ENCODE measurements at places on chromosomes 7 and 10.

DNA sequence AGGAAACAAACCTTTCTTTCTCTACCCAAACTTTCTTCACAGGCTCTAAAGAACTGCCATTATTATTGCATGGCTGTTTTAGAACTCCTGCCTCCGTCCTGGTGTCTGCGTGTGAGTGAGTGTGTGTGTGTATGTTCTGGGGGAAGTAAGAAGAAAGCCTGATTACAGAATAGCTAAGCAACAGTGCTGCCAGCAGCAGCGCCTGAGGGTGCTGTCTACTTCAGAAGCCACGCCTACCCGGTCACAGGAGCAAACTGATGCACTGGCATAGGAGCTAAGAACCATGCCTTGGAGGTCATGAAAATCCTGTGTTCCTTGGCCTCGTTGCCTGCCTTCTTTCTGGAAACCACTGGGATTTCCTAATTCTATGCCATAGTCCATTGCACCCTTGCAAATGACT is 25.2 kb downstream of the LIPK start:
- DNase-seq = no peak

- no peak for DNase-seq
Measured at GRCh38 chr7:156558198-156558597, 82.4 kb upstream of the RNF32 start.

DNA sequence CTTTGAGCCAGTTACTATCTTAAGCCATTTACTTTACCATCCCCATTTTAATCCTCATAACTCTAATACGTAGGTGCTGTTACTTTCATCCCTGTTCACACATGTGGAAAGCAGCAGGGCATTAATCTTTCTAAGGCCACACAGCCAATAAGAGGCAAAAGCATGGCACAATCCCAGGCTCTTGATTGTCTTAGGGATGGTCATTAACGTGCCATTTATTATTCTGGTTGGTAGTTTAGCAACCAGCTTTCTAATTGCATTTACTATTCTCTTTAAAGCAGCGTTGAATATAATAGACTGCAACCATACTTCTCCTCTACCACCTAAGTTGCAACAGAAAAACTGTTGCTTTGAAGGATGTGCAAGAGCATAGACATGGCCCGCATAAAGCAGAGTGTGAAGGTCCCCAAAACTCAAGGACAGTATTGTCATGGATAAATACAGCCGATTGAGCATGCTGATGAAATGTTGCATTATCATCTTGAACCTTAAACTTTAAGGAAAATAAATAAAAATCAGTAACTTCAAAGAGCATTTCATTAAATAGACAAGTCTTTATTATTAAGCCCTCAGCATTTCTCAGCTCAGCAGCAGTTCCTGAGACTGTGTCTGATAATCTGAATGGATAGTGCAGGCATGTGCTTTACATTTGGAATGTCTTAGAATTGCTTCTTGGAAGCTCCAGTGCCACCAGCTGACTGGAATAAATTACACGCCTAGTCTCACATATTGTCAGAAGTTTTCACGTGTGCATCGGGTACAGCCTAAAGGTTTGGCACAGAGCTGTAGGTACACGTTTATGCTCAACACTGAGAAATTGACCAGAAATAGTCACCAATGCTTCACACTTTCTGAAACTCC is 467.1 kb downstream of the SDK1 start:
- no peak for DNase-seq

DNA sequence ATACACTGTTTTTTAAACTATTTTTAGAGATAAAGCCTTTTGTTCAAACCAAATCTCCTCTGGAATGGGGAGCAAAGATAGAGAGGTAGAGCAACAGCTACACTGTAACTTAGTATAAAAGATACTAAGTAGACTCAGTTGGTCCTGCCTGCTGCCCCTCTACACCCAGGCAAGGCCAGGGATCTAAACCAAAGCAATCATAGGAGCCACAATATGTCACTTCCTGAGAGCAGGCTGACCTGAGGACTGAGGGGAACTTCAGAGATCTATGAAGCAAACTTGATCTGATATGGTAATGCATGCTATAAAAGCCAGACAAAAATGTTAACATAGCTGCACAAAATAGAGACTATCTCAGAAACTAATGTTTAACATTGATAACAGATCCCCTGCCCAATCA is 7.0 kb upstream of the TRDMT1 start:
- DNase-seq = no peak

DNA sequence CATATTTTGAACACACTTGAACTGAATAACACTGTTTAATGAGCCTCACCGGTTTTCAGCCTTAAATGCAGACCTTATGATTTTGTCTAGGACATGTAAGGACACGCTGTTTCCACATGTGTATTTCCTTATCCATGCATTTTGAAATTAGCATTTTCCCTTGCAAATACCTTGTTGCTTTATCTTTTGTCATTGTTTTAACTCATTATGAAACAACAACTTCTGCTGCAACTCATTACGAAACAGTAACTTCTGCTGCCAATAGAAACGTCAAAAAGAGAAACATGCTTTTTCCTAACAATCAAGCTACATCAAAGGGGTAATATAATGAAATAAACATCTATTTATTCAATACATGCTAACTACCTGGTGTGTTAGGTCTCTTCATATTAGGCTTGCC is 322.0 kb downstream of the AGMO start:
- DNase-seq = no peak

- DNase-seq = no peak
Measured at GRCh38 chr7:39421661-39422060, 144.5 kb upstream of the YAE1 start.

DNA sequence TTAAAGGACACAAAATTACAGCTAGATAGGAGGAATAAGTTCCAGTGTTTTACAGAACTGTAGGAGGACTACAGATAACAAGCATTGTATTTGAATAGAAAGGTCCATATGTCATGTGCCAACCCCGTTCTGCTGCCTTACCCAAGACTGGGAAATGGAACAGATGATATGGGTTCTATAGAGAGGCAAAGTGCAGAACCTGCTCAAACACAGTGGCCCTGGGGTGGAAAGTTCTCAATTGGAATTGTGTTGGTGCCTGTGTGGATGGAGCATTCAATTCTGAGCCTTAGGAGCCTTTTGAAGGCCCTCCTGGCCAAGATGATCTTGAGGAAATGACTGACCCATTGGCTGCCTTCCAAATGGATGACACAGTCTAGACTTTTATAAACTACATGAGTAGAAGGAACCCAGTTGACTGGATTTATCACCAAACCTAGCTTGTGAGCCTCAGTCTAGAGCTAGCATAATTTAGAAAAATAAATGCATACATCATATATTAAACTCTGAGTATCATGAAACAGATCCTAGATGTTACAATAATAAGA is 4.1 kb upstream of the PRSS1 start:
- DNase-seq = no peak

- no peak for DNase-seq
Measured at GRCh38 chr10:124643330-124644009, 100.7 kb downstream of the FAM53B start.

- no peak for DNase-seq
Measured at GRCh38 chr7:115748123-115748738, 282.3 kb downstream of the TFEC start.

- DNase-seq = no peak
Measured at GRCh38 chr10:17212802-17213221, 11.3 kb upstream of the TRDMT1 start.

DNA sequence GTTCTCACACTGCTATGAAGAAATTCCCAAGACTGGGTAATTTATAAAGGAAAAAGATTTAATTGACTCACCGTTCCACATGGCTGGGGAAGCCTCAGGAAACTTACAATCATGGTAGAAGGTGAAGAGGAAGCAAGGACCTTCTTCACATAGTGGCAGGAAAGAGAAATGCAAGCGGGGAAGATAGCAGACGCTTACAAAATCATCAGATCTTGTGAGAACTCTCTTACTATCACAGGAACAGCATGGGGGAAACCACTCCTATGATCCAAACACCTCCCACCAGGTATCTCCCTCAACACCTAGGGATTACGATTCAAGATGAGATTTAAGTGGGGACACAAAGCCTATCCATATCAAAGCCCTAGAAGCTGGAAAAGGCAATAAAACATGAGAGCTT is 130.8 kb downstream of the MDFIC start:
- no peak for DNase-seq
